Stimulated activated CD8-positive, alpha-beta memory T cell treated with anti-CD3 and anti-CD28 coated beads, Interleukin-2, amount 100 ng/mL, for 1 hour (primary cell): ENCODE measurements at places on chromosomes 2 and 18.

DNA sequence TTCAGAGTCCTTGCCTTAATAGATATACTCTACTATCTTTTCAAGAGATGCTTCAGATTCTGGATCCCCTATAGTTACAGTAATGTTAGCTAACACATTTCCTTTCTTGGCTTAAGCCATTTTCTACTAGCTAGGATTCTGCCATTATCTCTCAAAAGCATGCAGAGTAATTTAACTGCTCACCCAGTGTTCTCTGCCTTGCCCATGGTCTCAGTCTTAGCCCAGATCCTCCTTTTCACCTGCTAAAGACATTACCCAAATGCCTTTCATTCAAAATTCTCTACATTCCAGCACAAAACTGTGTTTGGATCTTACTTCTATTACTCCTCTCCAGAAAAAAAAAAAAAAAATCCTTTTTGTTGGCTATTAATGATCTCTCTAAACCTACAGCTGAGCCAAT lies 474.2 kb upstream of the LRRTM1 start:
- no peak for DNase-seq

GRCh38 chr2:229174794-229175496 lies 96.1 kb downstream of the PID1 start:
- DNase-seq, result no peak

DNA sequence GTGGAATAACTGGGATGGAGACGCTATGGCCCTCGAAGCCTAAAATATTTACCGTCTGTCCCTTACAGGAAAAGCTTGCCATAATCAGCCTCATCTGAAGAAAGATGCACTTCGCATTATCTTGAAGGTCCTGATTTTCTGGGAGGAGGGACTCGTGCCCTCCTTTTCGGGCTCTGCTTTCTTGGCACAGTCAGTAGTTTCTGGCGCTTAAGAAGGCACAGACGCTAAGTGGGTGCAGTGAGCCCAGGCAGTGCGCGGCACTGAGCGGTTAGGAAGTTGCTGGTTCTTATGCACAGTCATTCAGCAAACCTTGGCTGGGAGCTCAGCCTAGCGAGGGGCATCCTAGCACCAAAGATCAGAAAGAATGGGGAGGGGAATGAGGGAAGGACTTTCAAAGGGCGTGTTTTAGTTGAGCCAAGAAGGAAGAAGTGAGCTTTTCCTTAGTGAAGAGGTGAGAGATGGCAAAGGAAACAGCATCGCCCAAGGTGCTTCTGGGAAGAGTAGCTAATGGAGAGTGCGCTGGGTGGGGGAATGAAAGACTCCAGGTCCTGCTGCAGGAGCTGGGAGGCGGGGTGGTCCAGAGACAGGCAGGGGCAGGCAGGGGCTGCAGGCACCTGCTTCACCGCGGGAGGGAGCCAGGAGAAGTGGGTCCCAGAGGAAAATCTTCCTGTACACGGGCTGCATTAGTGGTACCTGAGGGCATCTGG lies 64.1 kb downstream of the ZCCHC2 start:
- no peak for DNase-seq

GRCh38 chr2:182615036-182615435 lies 101.0 kb upstream of the DNAJC10 start:
- DNase-seq, result no peak

DNA sequence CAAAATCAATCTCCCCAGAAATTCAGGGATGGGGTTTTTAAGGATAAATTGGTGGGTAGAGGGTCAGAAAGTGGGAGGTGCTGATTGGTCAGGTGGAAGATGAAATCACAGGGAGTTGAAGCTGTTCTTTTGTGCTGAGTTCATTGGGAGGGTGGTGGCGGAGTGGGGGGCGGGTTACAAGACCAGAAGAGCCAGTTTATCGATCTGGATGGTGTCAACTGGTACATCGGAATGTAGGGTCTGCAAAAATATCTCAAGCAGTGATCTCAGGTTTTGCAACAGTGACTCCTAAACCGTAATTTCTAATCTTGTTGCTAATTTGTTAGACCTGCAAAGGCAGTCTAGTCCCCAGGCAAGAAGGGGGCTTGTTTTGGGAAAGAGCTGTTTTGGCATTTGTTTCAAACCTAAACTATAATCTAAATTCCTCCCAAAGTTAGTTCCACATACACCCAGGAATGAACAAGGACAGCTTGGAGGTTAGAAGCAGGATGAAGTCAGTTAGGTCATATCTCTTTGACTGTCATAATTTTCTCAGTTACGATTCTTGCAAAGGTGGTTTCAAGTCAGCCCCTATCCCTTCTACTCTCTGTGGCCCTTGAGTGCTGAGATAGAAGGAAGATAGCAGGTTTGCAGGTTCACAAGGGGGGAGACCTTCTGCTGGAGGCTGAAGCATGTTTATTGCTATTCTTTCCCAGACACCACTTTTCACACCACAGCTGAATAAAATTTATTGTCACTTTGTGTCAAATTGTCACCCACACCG lies 12.3 kb upstream of the CXXC1 start:
- DNase-seq, result no peak

DNA sequence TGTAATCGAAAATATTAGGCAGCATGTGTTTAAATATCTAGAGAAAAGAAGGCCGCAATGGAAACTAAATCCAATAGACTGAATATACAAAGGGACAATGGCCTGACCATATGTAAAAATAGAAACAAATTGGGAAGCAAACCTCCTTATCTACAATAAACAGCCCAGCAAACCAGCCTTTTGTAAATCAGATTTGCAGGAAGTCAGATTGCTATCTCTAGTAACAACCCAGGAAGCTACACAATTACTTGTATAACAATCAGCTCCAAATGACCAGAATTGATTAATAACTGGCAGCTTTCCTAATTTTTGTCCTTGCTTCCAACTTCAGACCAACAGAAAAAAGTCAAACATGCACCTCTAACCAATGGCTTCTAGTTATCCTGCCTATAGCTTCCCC lies 860.0 kb downstream of the CPS1 start:
- DNase-seq, result no peak

GRCh38 chr2:42918671-42919318 lies 126.4 kb upstream of the HAAO start:
- DNase-seq, result no peak

GRCh38 chr2:8461341-8461740 lies 220.5 kb upstream of the ID2 start:
- DNase-seq, result no peak

DNA sequence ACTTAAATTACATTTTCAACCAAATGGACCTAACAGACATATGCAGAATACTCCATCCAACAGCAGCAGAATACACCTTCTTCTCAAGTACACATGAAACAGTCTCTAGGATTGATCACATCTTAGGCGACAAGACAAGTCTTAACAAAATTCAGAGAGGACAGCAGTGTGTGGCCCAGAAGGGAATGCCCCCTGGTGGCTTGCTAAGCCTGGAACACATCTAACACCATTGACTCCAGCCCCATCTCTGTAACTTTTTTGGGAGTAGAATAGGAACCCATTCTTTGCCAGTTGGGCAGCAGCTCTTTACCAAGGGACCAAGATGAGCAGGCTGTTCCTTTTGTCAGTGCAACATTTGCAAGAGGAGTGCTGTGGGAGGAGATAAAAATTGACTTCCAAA lies 249.9 kb downstream of the PLCL1 start:
- no peak for DNase-seq

- no peak for DNase-seq
These were observed 39.4 kb upstream of the MAP4K3 start for GRCh38 chr2:39476524-39476923.

DNA sequence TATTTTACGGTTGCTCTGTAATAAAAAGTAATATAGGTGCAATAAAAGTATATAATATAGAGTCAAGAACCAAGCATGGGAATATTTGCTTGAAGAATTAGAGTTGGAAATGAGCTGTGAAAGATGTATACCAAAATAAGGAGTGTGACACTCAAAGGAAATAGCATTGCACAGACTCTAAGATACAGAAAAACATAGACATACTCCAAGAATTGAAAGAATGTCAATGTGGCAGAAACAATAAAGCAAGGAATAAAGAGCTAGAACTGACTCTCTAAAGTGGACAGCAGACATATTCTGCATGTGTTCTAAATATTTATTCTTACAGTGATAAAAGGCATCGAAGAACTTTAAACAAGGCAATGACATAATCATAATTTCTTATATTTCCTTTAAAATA lies 561.1 kb upstream of the SETBP1 start:
- DNase-seq, result no peak

- DNase-seq, result no peak
These were observed 22.9 kb upstream of the NCKAP5 start for GRCh38 chr2:133591164-133591563.

DNA sequence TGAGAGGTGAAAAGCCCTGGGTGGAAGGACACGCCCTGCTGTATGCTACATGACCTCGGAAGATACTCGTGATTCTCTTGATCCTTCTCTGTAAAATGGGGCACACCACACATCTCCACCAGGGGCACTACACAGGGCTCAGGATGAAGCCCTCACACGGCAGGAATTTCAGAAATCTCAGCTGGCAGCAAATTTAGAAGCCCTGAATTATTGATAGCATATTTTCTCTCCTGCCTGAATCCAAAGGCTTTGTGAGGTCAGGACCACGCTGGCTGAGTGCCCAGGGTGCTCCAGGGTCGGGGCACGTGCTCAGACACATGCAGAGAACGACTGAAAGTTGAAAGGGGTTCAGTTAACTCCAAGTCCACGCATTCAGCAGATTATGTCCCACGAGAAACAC lies 42.1 kb upstream of the GALR1 start:
- DNase-seq, result peak; percentile 25

- no peak for DNase-seq
These were observed 74.6 kb upstream of the ZNF804A start for GRCh38 chr2:184523732-184524131.
